ENCODE measurements at places on chromosomes 6 and 20.
A peak's percentile ranks its signal among the peaks of the same experiment; 100 is the strongest.

DNA sequence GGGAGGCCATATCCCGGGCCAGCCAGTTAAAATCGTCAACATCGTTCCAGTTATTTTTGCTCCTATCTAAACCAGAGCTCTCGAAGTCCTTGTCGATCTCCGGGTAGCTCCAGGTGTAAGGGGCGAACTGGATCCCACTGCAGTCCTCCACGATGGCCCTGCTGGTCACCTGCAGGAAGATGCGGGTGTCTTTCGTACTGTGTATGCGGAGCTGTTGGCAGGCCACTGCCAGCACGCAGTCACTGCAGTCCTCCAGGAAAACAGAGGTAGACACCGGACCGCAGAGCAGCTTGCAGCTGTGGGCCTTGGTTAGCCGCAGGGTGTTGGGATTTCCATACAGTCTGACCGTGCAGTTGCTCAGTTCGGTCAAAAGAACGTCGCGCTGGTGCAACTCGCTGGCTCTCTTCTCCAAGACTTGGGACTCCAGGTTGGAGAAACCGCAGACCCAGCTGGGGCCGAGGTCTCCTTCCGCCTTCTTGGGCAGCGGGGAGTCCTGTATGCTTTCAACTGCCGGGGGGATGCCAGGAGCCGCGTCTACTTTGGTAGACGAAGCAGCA, 742 bp downstream of the TBCC start:
- no peak for DNase-seq

- no peak for DNase-seq
Measured at GRCh38 chr6:3324262-3324942, 65.7 kb downstream of the PSMG4 start.

GRCh38 chr6:129022011-129022553, 139.1 kb downstream of the LAMA2 start:
- no peak for DNase-seq

- no peak for DNase-seq
Measured at GRCh38 chr6:111667931-111668330, 62.3 kb upstream of the TRAF3IP2 start.

GRCh38 chr6:34912715-34913464, 23.8 kb downstream of the ANKS1A start:
- DNase-seq = no peak

GRCh38 chr6:17179530-17180073, 77.8 kb downstream of the STMND1 start:
- no peak for DNase-seq

DNA sequence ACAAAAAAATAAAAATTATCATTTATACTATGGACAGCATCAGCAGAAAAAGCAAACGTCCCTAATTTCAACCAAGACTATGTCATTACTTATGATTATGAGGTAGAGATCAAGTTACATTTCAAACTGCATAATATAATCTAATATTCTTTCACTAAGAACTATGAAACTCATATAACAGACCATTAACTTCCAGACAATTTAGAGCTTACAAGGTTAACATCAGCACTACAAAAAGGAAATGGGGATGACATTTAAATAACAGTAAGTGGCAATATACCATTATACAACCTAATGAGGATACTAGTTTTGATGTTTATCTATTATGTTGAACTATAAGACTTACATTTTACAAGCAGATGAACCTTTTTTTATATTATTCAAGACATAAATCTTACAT, 261.0 kb upstream of the THEMIS start:
- no peak for DNase-seq

DNA sequence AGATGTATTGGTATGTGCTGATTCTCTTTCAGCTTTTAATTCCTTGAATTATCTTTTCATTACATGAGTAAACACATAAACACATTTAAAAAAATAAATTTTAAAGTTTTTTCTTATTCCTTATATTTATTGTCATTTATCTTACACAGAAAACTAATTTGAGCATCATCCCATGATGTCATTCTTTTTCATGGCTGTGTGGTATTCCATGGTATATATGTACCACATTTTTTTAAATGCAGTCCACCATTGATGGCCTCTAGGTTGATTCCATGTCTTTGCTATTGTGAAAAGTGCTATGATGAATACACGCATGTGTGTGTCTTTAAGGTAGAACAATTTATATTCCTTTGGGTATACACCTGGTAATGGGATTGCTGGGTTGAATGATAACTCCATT, 33.3 kb downstream of the OTOR start:
- DNase-seq = no peak

GRCh38 chr20:52060794-52061714, 130.5 kb downstream of the ZFP64 start:
- DNase-seq = no peak

DNA sequence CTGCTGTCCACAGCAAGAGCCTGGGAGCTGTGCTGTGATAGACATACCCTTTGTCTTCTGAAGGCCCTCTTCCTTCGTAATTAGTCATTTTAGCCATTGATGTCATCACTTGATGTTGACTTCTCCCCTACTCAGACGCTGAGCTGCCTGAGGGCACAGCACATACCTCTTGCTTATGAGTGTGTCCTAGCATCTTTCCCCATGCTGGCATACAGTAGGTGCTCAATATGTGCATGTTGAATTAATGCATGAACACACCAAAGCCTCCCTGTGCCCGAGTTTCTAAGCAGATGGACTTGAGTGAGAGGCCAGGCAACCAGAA, 35.8 kb upstream of the FAM83D start:
- DNase-seq = no peak

GRCh38 chr6:137490961-137491360, 3.2 kb downstream of the OLIG3 start:
- no peak for DNase-seq

GRCh38 chr6:46612645-46613044, 40.0 kb downstream of the CYP39A1 start:
- peak; percentile 42 for DNase-seq

GRCh38 chr6:168032005-168032760, 34.7 kb downstream of the KIF25 start:
- no peak for DNase-seq

GRCh38 chr6:10402648-10403311, 12.1 kb downstream of the TFAP2A start:
- DNase-seq = no peak

DNA sequence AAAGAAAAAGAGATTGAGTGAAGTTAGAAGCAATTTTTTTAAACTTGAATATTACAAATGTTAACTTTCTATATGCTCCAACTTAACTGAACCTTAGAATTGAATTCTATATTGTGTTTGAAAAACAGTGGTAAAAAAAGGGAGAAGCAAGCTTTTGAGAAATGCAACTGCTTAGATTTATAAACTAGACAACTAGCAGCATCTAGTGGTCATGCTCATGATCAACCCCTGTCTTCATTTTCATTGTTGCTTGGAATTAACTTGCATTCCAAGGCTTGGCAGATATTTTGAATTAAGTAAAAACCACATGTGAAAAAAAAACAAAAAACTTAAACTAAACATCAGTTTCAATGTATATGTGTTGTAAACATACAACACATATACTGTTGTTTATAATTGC, 113.1 kb downstream of the C6orf58 start:
- no peak for DNase-seq

DNA sequence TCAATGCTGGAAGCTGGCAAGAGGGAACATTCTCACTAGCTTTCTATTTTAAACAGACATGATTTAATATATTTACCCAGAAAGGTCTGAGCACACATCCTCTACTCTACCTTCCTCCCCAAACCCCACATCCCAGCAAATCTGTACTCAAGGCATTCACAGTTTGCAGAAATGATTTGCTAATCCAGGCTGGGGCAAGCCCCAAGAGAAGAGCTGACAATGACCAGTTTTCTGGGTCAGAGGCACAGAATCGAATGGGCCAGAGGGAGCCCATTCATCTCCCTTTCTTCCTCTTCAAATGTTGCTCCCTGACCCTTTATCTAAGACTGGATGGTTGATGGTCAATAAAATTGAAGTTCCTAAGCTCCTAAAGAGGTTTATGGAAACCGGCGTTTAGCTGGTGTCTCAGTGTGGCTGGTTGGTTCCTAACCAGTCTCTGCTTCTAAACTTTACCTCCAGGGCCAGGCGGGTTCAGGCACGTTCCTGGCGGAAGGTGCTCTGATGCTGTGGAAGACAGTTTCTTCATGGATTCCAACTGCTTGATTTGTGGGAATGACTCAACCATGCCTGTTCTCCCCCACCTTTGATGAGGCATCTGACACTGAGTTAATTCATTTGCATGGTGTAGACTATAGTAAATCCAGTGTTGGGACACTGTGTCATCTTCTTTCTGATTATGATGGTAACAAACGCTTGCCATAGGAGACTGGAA, 96.4 kb upstream of the IYD start:
- DNase-seq = no peak

DNA sequence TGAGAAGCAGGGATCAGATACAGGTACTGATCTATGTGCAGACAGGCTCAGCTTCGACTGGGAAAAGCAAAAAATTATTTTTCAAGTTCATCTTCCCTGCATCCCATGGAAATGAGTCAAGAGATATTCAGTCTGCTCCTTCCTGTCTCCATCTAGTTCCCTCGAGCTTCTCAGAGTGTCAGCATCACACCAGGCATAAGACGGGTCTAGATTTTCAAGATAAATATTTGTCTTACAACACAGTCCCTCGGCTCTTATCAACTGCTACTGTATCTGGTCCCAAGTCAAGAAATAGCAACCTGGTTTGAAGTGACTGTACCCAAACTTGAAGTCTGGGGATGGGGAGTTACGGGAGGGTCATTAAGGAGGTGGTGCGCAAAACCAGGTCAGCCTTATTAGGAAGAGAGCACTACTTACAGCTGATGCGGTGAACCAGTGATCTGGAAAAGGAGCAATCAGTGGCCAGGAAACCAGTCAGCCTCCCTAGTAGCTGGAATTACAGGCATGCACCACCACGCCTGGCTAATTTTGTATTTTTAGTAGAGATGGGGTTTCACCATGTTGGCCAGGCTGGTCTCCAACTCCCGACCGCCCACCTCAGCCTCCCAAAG, 29.7 kb downstream of the ZMYND8 start:
- no peak for DNase-seq

GRCh38 chr6:37960139-37960935, 140.8 kb downstream of the ZFAND3 start:
- DNase-seq = no peak

DNA sequence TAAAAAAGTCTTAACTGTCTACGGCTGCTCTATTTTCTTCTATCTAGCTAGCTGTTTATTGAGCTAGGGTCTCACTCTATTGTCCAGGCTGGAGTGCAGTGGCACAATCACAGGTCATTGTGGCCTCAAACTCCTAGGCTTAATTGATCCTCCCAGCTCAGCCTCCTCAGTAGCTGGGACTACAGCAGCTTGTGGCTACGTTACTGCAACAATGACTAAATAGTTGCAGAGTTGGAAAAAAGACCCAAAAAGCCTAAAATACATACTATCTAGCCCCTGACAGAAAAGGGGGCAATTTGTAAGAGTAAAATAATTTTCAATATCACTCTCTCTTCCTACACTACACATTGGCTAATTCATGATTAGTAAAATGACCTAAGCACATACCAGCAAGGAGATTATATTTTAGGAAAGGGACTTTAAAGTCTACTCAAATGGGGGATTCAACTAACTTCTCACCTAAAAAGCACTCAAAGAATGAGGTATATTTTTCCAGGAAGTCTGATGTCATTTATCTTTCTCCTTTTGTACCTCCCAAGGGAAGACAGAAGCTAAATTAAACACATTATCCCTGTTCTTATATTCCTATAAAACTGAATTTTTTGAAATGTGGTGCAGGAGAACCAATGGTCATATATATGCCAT, 82.8 kb downstream of the ZMYND8 start:
- DNase-seq = no peak

DNA sequence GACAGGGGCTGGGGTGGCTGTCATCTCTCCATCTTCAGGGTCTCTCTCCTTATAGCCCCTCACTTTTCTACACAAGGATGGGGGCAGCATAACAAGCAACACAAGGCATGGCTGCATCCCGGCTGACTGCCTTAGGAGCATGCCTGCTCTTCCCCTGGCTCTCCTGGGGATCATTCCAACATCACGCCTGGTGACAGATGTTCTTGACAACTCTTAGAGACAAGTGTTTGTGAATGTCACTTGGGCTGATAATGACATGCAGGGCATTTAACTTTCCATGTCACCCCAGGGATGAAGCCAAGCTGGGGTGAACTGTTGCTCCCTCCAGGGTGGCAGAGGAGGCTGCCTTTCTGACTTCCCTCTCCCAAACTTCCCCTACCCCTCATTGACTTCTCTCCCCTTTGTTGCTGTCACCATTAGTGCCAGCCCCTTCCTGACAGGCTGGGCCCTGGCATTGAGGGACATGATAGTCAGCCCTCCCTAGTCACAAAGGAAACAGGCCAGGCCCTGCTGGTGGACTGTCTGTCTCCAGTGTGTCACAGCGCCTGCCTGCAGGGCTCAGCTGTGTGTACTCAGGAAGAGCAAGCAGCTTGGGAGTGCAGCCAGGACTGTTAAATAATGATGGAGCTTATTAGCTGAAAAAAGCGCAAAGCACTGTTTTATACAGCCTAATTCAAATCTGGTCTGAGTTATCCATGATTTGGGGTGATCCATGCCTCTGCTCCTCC, 161.8 kb downstream of the LRFN2 start:
- no peak for DNase-seq

- no peak for DNase-seq
Measured at GRCh38 chr6:11766589-11767450, 11.8 kb downstream of the ADTRP start.

GRCh38 chr6:138692978-138693909, 80.3 kb upstream of the CCDC28A start:
- DNase-seq = no peak

DNA sequence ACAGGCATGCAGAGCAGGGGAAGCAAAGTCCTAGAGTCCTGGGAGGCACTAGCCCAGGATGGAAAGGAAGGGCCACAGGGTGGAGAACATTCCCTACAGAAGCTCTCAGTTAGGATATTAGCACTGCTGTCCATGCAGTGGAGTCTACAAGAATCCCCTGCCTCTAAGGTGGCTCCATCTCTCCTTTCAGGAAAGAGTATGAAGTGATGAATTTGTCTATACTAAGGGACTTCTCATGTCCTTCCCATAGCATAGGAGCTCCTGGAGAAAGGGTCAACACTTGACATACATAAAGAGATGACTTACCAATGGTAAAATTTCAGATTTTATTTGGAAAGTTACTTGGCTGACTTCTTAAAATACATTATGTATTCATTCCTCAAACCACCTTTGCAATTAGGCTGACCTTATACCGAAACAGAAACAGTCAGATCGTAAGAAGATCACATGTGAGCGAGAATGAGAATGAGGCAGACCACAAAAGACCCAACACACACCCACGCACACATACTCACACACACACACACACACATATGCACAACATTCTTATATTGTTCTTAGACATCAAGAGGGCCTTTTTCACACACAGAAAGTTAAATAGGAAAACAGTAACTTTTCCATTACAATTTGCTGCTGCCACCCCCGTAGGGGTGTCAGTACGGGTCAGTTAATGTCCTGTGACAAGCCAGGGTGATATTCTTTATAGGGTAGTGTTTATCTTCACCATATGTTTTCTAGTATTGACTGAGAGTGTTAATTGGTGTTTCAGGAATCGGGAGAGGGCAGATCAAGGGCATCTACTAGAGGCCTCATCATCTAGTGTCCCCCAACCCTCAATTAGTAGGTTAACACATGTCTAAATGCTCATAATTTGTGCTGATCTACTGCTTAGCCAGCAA, 159.4 kb downstream of the FAXC start:
- no peak for DNase-seq
